ENCODE measurements at places on chromosomes 4 and X.

DNA sequence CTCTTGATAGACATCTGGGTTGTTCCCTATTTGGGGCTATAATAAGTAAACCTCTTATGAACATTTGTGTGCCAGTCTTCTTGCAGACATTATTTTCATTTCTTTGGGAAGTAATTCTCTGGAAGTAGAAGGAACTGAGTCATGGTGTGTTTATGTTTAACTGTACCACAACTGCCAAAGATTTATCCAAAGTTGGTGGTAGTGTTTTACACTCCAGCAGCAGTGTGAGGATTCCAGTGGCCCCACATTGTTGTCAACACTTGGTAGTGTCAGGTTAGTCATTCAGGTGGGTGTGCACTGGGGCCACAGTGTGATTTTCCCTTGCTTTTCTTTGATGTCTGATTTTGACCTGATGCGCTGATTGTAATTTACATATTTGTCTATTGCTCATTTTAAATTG lies 5.0 kb upstream of the UVSSA start:
- DNase-seq = no peak

- DNase-seq = no peak
These were observed 21.0 kb upstream of the SPON2 start for GRCh38 chr4:1193206-1194009.

- no peak for DNase-seq
These were observed 67.4 kb downstream of the GLRB start for GRCh38 chr4:157143369-157143768.

DNA sequence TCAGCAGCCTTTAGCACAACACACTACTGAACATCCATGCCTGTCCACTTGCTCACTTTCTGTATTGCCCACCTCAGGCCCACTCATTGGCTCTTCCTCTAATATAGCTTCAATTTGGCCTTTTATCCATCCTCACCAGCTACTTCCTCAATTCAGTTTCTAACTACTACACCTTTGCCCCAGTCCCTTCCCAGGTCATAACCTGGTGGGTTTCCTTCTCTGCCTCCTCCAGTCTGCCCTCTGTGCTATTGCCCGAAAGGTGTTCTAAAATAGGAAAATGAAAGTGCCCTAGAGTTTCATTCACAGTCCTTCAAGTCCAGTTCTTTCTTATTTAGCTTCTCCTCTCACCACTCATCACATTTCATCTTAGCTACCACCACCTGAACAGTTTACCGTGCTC lies 23.1 kb downstream of the MOSPD2 start:
- DNase-seq = no peak

DNA sequence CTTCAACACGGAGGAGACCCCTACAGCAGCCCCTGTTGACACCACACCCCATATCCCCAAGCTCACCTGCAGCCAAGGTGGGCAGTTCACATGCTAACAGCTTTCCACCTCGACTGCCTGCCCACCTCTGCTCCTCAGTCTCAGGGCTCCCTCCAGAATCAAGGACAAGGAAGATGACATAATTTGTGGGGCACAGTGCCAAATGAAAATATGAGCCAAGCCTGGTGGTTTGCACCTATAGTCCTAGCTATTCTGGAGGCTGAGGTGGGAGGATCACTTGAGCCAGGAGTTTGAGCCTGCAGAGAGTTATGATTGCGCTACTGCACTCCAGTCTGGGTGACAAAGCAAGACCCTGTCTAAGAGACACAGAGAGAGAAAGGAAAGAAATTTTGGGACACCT lies 516.3 kb downstream of the BCOR start:
- no peak for DNase-seq

GRCh38 chrX:150352114-150352513 lies 11.0 kb upstream of the MAMLD1 start:
- no peak for DNase-seq
